ENCODE measurements at places on chromosomes 5 and 9. TPM values are rescaled to one million over a fixed set of nuclear protein-coding genes. Genes with fewer than 3 reads are reported as not detected.

Gene MZB1
- not detected for total RNA-seq

Gene AK6
- 34.0 TPM for total RNA-seq

Gene STK32A
- total RNA-seq: 3.9 TPM

Gene PCDHA10
- 0.54 TPM for total RNA-seq

Gene MLANA
- total RNA-seq: not detected

Gene GTF3C5
- 35.7 TPM for total RNA-seq

Measured in articular chondrocyte of knee joint (primary cell).